NCI-H524 treated with DMSO at 0.1 percent for 48 hours (cell line): ENCODE measurements at places on chromosomes 6 and 20.
A peak's percentile ranks its signal among the peaks of the same experiment; 100 is the strongest.

GRCh38 chr6:107634324-107635056, 144.6 kb downstream of the SOBP start:
- DNase-seq = no peak

DNA sequence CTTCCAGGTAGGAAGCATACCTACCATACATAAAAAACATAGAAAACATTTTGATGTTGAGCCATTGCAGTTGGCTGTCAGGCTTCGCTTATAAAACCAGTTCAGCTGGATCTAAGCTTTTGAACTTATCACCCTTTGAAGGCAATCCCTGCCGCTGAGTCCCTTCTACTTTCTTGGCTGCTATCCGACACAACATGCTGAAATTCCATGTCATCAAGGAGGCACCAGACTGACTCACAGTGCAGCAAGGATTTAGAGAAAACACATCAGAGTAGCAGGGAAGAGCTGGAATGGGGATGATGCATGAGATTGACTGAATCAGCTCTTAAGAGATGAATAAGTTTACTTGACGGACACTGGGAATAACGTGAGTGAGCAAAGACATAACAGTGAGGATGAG, 135.0 kb upstream of the MAN1A1 start:
- DNase-seq = no peak

- DNase-seq = no peak
Measured at GRCh38 chr20:62470001-62470400, 5.8 kb downstream of the GATA5 start.

GRCh38 chr20:33995053-33995831, 1.5 kb downstream of the RALY start:
- no peak for DNase-seq

- DNase-seq = no peak
Measured at GRCh38 chr6:12446394-12446793, 156.2 kb downstream of the EDN1 start.

- no peak for DNase-seq
Measured at GRCh38 chr6:142395768-142396231, 94.0 kb downstream of the ADGRG6 start.

- DNase-seq = no peak
Measured at GRCh38 chr20:45840700-45841198, 7.2 kb downstream of the SNX21 start.

- DNase-seq = no peak
Measured at GRCh38 chr20:51092338-51092737, 69.4 kb upstream of the KCNG1 start.

DNA sequence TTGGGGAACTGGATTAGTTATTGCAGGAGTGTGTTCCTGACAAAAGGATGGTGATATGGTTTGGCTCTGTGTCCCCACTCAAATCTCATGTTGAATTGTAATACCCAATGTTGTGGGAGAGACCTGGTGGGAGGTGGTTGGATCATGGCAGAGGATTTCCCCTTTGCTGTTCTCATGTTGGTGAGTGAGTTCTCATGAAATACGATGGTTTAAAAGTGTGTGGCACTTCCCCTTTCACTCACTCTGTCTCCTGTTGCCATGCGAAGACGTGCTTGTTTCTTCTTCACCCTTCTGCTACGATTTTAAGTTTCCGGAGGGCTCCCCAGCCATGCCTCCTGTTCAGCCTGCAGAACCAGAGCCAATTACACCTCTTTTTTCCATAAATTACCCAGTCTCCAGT, 16.2 kb upstream of the TREM1 start:
- no peak for DNase-seq

DNA sequence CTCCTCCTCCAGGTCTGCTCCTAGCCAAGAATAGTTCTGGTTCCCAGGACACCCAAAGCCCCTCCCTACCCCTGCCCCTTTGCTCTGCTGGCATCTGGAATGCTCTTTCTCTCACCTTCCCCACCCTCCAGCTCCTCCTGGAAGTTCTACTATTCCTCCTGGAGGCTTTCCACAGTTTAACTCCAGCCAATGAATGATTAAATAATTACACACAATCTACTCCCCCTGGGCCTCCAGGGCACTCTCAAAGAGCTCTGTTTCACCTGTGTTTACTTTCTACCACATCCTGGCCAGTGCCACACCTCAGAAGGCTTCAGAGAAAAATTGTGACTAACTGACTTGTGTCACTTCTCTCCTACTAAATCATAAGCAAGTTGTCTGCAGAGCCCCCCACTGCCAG, 36.2 kb downstream of the GCM1 start:
- DNase-seq = no peak

DNA sequence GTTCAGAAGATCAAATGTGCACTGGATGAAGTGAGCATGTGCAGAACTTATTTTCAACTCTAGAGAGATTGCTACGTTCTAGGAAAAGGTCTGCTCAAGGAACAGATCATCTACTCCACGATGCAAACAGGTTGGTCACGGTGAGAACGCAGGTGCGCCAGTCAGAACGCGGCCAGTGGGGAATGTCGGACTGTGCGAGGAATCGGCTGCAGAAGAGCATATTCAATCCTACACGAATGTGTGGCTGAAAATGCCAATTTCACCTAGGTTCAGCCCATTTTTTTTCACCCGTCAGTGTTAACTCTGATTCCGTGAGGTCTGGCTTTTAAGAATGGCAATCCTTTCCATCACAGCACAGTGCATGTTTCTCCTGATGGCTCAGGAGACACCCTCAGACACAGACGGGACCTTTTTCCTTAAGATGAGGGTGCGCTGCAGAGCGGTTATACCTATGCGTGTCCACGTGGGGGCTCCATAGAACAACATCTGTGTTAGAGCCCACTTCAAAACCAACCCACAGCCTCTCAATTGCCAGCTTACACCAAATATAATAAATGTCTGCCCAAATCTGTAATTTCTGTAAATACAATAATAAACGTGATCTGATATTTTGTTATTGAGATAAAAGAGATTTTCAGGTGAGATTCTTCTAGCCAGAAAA, 250.4 kb downstream of the FOXA2 start:
- DNase-seq = no peak

DNA sequence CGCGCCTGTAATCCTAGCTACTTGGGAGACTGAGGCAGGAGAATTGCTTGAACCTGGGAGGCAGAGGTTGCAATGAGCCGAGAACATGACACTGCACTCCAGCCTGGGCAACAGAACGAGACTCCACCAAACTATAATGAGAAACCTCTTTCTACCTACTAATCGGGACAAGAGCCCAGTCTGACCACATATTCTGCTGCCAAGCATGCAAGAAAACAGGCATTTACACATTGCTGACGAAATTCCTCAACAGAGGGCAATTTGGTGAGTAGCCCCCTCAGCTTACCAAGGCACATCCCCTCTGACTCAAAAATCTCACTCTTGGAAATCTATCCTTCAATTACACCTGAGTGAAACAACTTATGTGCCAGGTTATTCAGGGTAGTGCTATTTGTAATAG, 81.2 kb downstream of the SLC23A2 start:
- no peak for DNase-seq

DNA sequence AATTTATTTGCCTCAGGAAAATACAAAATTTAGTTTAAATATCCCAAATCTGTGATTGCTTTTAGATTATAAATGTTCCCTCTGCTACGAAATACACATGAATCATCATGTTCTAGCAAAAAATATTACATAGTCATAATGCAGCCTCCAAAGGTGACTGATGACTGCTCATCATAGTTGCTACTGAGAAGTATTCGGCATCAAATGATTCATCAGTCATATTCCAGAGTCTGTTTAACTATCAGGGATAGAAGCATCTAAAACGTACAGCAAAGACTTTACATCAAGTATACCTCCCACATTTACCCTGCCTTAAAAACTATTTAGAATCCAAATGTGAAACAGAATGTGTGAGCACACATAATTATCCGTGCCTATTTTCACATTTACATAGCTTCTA, 626.0 kb downstream of the CDH26 start:
- no peak for DNase-seq

DNA sequence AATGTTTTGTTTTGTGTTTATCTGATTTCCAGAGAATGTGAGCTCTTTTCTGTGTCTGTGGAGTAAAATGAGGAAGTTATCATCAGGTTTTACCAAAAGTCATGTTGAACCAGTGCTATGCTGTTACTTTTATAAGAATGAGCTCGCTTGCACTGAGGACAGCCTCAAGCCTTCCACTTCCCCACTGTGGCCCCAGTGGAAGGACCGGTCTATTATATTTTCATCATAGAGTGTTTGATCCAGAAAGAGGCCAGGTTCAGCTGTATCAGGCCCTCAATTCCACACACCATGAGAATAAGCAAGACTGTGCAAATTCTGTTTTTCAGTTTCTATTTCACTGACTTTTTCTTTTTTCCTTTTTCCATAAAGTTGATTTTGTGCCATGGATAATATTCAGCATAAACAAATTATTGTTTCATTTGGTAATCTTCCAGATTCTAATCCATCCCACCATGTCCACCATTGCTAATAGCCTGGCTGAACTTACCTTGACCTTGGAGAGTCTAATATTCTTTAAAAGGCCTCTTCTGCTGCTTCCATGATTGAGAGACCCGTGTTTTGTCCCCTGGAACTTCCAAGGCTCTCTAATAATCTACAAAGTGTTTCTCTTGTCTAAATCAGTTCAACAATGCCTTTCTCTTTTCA, 286.2 kb downstream of the THBS2 start:
- DNase-seq = no peak

- DNase-seq = no peak
Measured at GRCh38 chr6:89987140-89987539, 92.9 kb downstream of the GJA10 start.

GRCh38 chr6:14673201-14673600, 555.6 kb downstream of the CD83 start:
- DNase-seq = no peak

DNA sequence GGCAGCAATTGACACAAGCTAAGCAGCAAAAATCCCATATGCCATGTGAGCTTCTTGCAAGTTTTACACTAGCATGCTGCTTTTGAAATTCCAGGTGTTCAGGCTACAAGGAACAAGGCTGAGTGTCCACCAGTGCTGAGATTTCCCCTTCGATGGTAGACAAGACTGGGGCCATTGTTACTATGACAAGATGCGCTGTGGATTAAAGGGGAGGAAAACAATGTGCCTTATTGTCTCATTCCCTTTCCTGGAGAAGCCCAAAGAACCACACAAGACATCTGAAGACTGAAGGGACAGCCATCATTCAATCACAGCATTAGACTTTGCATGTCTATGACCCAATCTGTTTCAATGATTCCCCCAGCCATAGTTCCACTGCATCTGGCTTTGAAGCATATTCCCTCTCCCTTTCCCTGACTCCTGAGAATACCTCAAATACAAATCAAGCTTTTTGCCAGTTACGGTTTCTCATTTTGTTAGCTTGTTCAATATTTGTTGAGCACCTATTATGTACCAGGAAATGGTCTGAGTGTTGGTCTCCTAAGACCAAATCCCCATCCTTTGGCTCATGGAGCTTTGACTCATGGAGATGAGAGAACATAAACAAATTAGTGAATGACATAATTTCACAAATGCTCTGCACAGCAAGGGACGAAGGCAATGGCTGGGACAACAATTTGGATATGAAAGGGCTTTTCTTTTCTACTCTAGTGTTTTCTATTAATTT, 23.4 kb upstream of the SCGN start:
- no peak for DNase-seq

- DNase-seq = no peak
Measured at GRCh38 chr6:34031625-34032383, 114.1 kb downstream of the GRM4 start.

DNA sequence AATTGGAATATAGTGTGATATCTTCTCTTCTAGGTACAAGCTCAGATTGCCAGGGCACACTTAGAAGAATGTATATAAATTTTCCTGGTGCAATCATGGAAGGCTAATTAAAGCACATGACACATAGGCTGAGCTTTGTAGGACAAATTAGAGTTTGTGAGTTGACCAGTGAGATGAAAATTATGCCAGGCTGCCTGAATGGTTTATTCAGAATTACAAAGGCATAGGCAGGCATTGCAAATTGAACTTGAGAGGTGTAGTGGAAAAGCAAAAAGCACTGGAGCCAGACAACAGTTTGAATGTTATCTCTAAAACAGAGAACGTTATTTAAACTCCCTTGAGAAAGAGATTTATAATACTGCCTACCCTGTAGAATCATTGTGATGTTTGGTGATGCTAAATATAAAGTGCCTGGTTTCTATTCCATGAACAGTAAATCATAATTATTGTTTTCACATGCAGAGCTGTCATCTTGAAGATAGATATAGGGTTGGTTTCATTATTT, 712.1 kb downstream of the TBC1D32 start:
- no peak for DNase-seq

GRCh38 chr6:142301651-142302391, at the start of gene ADGRG6:
Gene ADGRG6, plus strand, starts transcription at chr6:142302007. Its CDS starts 323 bp downstream, at chr6:142302330.
- DNase-seq = no peak

- DNase-seq = no peak
Measured at GRCh38 chr20:24842918-24843715, 106.0 kb upstream of the CST7 start.

GRCh38 chr6:25601800-25602673, 50.0 kb upstream of the SCGN start:
- peak; percentile 9 for DNase-seq

- no peak for DNase-seq
Measured at GRCh38 chr20:46341074-46342009, 33.0 kb upstream of the CDH22 start.

DNA sequence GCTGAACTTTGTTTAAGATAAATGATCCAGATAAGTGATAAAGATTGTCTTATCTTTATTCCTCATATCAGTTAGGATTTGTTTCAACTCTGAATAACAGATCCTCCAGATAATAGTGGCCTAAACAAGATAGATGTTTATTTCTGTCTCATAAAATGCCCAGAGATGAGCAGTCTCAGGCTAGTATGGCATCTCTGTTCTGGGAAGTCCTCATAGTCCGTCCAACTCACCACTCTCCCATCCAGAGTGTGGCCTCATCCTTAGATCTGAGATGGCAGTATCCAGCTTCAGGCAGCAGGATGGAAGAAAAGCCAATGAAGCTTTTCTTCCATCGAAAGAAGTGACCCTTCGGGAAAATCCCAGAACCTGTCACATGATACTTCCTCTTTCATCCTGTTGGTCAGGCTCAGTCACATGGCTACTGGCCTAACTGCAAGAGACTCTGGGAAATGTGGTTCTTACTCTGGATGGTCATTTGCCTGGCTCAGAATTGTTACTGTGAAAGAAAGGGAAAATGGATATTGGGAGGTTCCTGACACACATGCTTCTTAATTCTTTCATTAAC, 29.4 kb upstream of the TAGAP start:
- peak; percentile 60 for DNase-seq

- DNase-seq = no peak
Measured at GRCh38 chr6:136761227-136761922, 30.9 kb downstream of the MAP3K5 start.

DNA sequence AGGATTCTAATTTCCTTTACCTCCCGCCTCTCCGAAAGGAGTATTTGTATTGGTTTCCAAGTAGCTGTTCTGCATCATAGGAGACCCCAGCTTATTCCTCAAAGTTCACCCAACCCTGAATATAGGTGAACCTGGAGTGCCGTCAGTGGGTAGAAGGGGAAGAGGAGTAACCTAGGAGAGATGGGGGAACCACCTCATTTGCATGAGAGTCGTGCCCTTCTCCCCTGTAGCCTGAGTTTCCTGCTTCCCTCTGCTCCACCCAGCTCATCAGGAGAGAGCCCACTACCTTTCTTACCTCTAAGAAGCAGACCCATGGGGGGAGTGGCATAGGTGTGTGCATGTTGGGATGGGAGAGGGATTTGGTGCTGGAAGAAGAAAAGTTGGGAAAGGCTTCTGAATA, 17.3 kb upstream of the WFDC2 start:
- no peak for DNase-seq

- DNase-seq = no peak
Measured at GRCh38 chr6:14681699-14682487, 564.0 kb upstream of the JARID2 start.
